ENCODE measurements at places on chromosomes 4 and X.

GRCh38 chr4:185956544-185956940 is 112.4 kb upstream of the TLR3 start:
- DNase-seq = no peak

DNA sequence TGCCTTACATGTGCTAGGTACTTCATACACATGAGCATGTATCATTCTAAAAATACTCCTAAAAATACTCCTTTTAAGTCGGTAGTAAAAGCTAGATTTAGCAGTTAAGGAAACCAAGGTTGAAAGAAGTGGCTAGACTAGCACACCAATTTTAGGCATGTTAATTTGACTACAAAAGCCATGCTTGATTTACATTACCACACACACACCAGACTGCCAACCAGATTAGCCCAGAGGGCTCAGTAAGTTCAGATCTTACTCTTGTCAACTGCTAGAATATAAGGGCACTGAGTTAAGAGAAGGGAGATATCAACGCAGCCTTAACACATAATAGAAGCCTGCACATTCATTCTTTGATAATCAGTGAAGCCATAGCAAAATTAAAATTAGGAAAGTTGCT is 117.9 kb downstream of the MID1IP1 start:
- no peak for DNase-seq

GRCh38 chr4:113810906-113811305 is 49.4 kb upstream of the CAMK2D start:
- DNase-seq = no peak

DNA sequence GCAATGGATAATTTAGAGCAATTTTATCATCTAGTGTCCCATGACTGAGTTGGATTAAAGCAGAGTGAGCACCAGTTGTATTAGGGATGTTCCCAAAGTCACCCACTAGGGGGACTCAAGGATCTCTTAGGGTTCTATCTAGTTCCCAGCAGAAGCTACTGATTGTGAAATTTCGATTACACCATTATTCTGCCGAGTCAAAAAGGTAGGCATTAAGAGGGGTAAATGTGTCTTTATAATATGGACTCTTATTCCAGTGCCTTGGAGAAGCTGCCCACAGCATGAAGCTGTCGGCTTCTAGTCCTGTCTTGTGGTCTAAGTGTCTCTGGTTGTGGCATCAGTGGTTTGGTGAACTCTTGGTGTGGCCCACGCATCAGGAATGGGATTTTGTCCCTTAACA is 53.3 kb downstream of the RGS12 start:
- DNase-seq = peak; percentile 65

- DNase-seq = peak; percentile 5
These were observed 33.1 kb downstream of the OSTC start for GRCh38 chr4:108683479-108683878.

DNA sequence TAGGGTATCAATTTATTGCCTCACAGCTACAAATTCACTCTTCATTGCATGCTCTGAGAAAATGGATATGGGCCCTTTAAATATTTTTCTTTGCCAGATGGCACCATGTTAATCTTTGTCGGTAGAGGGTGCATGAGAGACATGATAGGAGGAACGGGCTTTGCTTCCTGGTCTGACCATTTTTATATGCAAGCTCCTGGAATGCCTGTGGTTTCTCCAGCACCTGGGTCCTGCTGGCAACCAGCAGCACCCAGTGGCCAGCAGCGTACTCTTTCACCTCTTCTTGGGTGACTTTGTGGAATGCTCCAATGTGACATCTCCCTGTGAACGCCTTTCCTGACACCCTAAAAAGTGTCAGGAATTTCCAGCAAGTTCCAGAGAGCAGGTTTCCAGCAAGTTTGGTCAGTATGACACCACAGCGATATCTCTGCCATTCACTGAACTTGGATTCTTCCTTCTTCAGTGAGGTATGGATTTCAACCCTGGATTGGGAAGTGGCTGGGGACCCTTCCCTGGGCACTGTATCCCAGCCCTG is 140.3 kb upstream of the PGRMC2 start:
- DNase-seq = no peak

- DNase-seq = no peak
These were observed 936.3 kb downstream of the CENPC start for GRCh38 chr4:66609014-66609413.

DNA sequence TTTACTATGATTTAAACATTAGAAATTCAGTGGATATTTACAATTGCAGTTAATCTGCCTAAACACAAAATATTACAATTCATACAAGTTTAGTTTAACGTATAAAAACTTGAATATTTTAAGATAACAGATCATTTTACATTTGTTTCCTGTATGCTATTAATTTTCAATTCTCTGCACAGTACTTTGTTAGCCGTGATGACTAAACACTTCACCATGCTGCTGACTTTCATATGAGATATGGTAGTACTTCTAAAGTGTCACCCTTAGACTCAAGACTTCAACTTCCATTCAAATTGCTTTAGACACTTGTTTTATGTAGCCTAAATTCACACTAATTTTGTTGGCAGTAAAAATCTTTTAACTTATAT is 1646.4 kb upstream of the ADGRL3 start:
- DNase-seq = no peak

GRCh38 chrX:30990361-30990760 is 81.5 kb downstream of the FTHL17 start:
- no peak for DNase-seq

GRCh38 chr4:162392946-162393345 is 229.1 kb upstream of the FSTL5 start:
- DNase-seq = no peak

DNA sequence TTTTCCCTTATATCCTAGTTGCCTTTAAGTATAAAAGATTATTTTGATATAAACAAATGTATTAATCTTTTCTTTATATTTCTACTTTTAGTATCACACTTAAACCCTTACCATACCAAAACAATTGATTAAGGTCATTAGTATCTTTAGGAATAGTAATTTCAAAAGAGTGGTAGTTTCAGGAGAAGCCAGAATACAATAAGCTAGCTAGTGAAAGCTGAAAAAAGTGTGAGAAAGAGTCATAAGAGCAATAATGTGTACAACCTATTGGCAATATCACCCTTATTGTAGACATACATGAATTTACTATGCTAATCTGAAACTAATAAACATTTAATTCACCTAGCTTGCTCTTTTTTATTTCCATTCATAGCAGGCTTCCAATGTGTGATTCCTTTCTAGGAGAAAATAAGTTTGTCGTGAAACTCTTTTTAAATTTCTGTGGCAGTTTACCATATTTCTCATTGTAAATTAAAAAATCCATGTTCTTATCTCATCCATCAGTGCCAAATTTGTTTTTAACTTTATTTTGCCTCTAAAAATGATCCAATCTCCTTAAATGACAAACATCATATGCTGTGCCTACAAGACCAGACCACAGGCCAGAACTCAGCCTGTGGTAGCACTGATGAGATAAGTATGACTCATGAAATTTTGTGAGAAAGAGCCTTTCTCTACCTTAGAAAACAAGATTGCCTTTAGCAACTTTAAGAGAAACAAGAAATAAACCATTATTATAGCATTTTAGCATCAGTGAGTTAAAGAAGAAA is 8.1 kb downstream of the NEK1 start:
- DNase-seq = no peak

All from CD4-positive, alpha-beta T cell treated with Interleukin-17A for 1 hour (primary cell).